Dermis blood vessel endothelial cell (primary cell): ENCODE measurements at places on chromosomes 7 and 10.

DNA sequence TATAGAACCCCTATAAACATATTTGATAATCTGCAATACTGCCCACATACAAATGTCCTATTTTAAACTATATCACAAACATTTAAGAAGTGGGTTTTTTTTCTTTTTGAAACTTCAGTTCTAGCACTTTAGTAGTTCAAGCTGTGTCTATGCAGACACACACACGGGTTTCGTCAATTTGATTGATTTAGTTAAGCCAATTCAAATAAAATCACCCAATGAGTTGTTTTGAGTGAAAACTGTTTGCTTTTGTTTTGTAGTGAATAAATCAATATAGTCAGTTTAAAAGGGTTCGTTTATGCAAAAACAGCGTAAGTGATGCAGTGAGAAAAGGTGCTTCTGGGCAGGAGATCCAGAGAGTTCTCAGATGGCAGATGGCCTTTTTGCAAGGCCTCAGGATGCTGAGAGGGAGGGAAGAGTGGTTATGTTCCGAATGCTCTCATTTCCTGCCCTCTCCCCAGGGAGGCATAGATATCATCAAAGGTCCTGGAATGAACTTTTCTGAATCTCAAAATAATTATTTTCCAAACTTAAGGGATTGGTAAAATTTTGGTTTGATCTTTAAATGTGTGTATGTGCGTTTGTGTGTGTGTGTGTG, 102.7 kb downstream of the AGMO start:
- peak; percentile 6 for DNase-seq

GRCh38 chr7:41448104-41448503, 254.8 kb downstream of the INHBA start:
- no peak for DNase-seq

- DNase-seq, result peak; percentile 81
Measured at GRCh38 chr10:32982911-32983909, 25.2 kb upstream of the ITGB1 start.

DNA sequence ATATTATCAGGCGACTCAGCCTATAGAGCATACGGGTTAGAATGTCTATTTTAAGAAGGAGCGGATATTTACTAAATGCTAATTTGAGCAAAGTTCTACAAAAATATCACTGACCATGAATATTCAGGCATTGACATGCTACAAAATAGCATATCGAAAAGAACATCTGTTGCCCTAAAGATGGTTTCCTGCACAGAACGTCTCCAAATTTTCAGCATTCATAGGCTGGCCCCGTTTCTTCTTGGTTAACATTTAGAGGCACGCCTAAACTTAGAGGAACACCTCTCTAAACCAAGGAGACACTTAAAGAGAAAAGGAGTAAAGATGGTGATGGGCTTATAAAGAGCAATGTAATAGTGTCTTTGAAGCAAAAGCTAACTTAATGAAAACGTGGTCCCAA, 1.3 kb upstream of the MINPP1 start:
- DNase-seq, result no peak

GRCh38 chr7:69457595-69458504, 140.4 kb upstream of the AUTS2 start:
- DNase-seq, result no peak

DNA sequence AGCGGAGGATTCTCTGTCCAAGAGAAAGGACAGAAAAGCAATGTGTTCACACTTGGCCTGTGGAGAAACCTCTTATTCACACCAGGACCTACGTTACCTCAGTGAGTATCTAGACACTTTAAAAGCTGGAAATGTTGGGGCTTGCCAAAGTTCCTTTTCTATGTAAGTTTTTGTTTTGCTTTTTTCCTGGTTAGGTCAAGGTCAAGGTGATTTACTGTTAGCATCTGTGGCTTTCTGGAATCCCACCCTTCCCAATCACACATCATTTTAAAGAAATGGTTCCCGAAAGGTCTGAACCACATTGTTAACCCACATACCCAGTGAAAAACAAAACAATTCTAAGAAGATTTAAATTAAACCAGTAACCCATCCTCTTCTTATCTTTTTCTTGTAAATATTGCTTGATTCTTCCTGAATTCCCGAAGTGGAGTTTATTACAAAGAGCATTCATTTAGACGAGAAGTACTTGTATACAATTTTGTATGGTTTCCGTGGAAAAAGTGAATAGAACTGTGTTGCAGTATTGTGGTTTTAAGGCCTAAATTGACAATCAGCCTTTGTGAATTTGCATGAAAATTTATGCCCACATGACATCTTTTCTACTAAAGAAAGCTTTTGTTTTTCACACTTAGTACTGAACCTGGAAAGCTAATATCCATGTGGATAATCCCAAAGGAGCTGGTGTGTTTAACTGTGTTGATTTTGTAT, 827.0 kb upstream of the IGFBP3 start:
- DNase-seq, result no peak

DNA sequence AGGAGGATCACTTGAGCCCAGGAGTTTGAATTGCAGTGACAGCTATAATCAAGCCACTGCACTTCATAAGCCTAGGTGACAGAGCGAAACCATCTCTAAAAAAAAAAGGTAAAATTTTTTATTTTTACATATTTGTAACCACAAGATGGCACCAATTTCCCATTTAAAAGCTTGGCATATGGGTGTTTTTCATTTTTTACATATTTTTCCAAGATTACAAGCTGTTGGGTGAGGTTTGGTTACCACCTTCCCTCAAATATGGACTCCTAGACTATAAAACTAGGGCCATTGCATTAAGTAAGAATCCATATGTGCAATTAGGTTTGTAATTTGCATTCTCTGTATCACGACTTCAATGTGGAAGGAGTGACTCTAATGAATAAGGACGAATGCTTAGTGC, 129.3 kb upstream of the ACBD5 start:
- peak; percentile 32 for DNase-seq

- DNase-seq, result no peak
Measured at GRCh38 chr10:34719746-34720145, 95.3 kb downstream of the PARD3 start.

- peak; percentile 35 for DNase-seq
Measured at GRCh38 chr7:12256090-12256489, 45.0 kb downstream of the TMEM106B start.

GRCh38 chr10:48768926-48769325, 84.3 kb downstream of the WDFY4 start:
- no peak for DNase-seq

- DNase-seq, result peak; percentile 97
Measured at GRCh38 chr10:121942749-121943416, 15.1 kb upstream of the ATE1 start.

- DNase-seq, result no peak
Measured at GRCh38 chr7:104093127-104093526, 103.7 kb upstream of the RELN start.

DNA sequence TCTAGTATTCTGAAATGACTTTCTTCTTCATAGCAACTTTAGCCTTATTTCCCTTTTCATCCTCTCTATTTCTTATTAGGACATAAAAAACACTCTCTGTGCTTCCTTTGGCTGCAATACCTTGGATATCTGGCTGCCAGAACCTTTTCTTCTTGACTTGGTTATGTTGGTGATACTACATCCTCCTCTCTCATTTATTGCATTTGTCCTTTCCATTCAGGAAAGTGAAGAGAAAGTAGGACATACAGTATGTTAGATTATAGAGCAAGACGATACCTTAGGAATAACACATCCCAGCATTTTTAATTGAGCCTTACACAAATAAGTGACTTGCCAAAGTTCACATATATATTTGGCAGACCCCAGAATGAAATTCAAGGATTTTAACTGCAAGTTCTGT, 210.1 kb upstream of the PPP1R3A start:
- DNase-seq, result no peak

DNA sequence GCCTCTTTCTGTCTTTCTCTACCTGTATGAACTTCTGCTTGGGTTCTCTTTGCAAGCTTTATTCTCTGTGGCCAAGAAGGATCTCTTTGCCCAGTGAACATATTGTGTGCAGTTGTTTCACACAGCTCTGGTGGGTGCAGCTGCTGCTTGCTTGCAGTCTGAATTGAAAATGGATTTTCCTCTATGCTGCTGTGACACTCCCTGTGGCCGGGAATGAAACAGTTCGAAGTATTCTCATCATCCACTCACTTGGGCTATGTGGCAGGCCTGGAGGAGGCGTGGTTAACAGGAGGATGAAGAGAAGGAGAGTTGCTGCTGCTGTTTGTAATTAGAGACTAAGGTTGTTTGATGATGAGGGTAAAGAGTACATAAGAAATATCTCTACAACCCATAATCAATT, 28.4 kb upstream of the ITGA8 start:
- no peak for DNase-seq

DNA sequence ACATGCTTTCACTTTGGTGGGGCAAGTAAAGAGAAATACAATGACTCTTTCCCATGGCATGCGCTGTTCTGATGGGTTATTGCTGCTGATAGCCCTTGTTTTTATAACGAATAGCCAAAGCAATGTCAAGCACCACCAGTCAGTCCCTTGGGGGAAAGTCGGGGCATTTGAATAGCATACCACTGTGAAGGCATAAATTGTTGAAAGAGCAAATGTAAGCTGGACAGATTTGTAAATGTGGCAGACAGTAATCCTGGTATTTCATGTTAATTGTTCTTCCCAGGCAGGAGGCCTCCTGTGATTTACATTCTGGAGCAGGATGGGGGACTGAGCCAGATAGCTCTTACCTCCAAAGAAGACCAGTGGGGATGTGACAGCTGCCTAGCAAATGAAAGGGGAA, 293.3 kb downstream of the ADRA2A start:
- DNase-seq, result no peak

DNA sequence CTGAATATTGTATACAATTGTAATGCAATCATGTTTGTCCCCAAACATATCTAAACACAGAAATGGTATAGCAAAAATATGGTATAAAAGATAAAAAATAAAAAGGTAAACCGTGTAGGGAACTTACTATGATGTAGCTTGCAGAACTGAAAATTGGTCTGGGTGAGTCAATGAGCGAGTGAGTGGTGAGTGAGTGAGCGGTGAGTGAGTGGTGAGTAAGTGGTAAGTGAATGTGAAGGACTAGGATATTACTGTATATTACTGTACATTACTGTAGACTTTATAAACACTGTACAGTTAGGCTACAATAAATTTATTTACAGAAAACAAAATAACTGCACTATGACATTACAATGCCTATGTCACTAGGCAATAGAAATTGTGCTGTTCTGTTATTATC, 1163.2 kb upstream of the SORCS1 start:
- no peak for DNase-seq
